Tibial nerve (tissue), 4 donors: ENCODE measurements at places on chromosomes 3 and 15. TPM values are rescaled to one million over a fixed set of nuclear protein-coding genes. Genes with fewer than 3 reads are reported as not detected.

- H3K4me3 ChIP-seq = no peak overlapping the region
- H3K36me3 ChIP-seq = no peaks in the 10 kb centered on the region
- DNase-seq = peak; percentile 48
- no peak overlapping the region for H3K27ac ChIP-seq
- H3K4me1 ChIP-seq = peaks cover 3% of the 10 kb centered on the region
Measured at GRCh38 chr15:55897560-55898336, 95.7 kb downstream of the NEDD4 start.

- DNase-seq = no peak
- H3K27ac ChIP-seq = no peak overlapping the region
- H3K27me3 ChIP-seq = no peaks in the 10 kb centered on the region
- no peaks in the 10 kb centered on the region for H3K36me3 ChIP-seq
- no peak overlapping the region for H3K4me3 ChIP-seq
Measured at GRCh38 chr15:94383706-94384105, 152.3 kb downstream of the MCTP2 start.

- H3K27me3 ChIP-seq = no peaks in the 10 kb centered on the region
- H3K36me3 ChIP-seq = no peaks in the 10 kb centered on the region
- H3K27ac ChIP-seq = no peak overlapping the region
- H3K4me3 ChIP-seq = no peak overlapping the region
Measured at GRCh38 chr3:177468816-177469215, 271.5 kb upstream of the TBL1XR1 start.

- DNase-seq = no peak
- no peak overlapping the region for H3K4me3 ChIP-seq
- no peaks in the 10 kb centered on the region for H3K27me3 ChIP-seq
- H3K27ac ChIP-seq = no peak overlapping the region
- H3K4me1 ChIP-seq = no peaks in the 10 kb centered on the region
- no peaks in the 10 kb centered on the region for H3K36me3 ChIP-seq
Measured at GRCh38 chr15:40146037-40146436, 14.8 kb upstream of the BUB1B start.

DNA sequence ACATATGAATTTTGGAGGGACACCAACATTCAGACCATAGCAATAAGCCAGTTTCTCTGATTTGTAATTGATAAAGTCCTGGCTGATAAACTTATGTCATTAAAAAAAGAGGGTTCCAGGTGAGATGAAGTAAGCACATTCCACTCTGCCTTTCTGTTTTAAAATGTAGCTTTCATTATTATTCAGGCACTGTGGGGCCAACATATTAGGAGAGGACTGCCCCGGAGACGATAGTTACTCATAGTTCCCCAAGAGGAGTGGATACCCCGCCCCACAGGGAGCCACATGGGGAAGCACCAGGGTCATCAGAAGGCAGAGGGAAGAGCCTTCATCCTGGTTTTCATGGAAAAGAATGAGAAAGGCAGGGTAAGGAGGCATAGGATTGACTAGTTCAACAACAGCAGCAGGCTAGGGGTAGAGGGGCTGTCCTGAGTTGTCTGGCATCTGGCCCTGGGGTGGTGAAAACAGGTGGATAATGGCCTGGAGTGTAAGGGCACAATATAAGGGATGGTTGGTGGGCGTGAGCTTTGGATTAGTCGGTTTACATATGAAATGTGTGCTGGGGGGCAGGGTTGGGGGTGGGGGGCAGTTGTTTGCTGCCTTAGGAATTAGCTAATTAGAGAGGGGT is 78.7 kb upstream of the PROK2 start:
- H3K4me1 ChIP-seq = no peaks in the 10 kb centered on the region
- no peaks in the 10 kb centered on the region for H3K36me3 ChIP-seq
- no peak overlapping the region for H3K27ac ChIP-seq

GRCh38 chr15:90259524-90259923 is 5.9 kb upstream of the NGRN start:
- H3K27ac ChIP-seq = no peak overlapping the region
- H3K36me3 ChIP-seq = no peaks in the 10 kb centered on the region
- H3K4me1 ChIP-seq = peaks cover 4% of the 10 kb centered on the region
- H3K4me3 ChIP-seq = no peak overlapping the region
- no peaks in the 10 kb centered on the region for H3K27me3 ChIP-seq

DNA sequence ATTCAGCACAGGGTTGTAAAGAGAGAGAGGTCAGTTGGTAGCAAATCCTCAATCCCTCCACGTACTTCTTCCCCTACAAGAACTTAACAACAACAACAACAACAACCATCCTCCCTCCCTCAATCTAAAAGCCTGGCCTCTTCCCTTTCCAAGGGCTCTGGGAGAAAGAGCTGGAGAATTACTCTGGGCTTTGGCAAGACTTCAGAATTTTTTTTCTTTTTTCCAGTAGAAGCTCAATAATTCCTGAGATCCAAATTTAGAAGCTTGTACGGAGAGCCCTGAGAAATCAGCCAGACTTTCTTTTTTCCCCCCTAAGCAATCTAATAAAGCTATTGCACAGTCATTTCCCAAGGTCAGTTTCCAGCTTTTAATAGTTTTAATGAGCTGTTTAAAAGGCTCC is 95.8 kb upstream of the CACNA2D3 start:
- no peak overlapping the region for H3K4me3 ChIP-seq
- no peaks in the 10 kb centered on the region for H3K36me3 ChIP-seq
- no peak overlapping the region for H3K27ac ChIP-seq
- no peaks in the 10 kb centered on the region for H3K4me1 ChIP-seq

GRCh38 chr3:175479175-175479574 is 620.0 kb downstream of the NAALADL2 start:
- H3K36me3 ChIP-seq = no peaks in the 10 kb centered on the region
- no peaks in the 10 kb centered on the region for H3K27me3 ChIP-seq
- H3K4me3 ChIP-seq = no peak overlapping the region

DNA sequence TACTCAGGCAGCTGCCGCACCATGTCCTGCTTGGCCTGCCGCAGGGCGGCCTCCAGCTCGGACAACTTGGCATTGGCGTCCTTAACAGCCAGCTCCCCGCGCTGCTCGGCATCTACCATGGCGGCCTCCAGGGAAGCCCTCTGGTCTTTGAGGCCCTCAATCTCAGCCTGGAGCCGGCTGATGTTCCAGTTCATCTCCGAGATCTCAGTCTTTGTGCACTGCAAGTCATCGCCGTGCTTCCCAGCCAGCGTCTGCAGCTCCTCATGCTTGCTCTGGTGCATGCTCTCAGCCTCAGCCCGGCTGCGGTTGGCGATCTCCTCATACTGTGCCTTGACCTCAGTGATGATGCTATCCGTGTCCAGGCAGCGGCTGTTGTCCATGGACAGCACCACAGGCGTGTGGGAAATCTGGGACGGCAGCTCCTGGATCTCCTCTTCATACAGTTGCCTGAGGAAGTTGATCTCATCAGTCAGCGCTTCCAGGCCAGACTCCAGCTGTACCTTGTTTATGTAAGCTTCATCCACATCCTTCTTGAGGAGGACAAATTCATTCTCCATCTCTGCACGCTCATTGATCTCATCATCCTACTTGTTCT is 15.5 kb upstream of the PSTPIP1 start:
- no peak overlapping the region for H3K4me3 ChIP-seq
- H3K4me1 ChIP-seq = peaks cover 10% of the 10 kb centered on the region
- no peaks in the 10 kb centered on the region for H3K36me3 ChIP-seq
- no peak for DNase-seq
- no peaks in the 10 kb centered on the region for H3K27me3 ChIP-seq

- H3K4me3 ChIP-seq = no peak overlapping the region
- H3K36me3 ChIP-seq = no peaks in the 10 kb centered on the region
- no peak for DNase-seq
- peak overlapping the region; percentile 90 for H3K27ac ChIP-seq
Measured at GRCh38 chr15:75181780-75182179, 19.9 kb upstream of the C15orf39 start.

- DNase-seq = no peak
- H3K4me1 ChIP-seq = no peaks in the 10 kb centered on the region
- H3K36me3 ChIP-seq = no peaks in the 10 kb centered on the region
Measured at GRCh38 chr15:64837502-64837901, 4.2 kb upstream of the PLEKHO2 start.

- H3K27ac ChIP-seq = no peak overlapping the region
- H3K27me3 ChIP-seq = no peaks in the 10 kb centered on the region
- H3K4me3 ChIP-seq = no peak overlapping the region
- H3K4me1 ChIP-seq = no peaks in the 10 kb centered on the region
- no peaks in the 10 kb centered on the region for H3K36me3 ChIP-seq
Measured at GRCh38 chr15:53251996-53252395, 461.9 kb upstream of the ONECUT1 start.

- H3K4me3 ChIP-seq = no peak overlapping the region
- no peaks in the 10 kb centered on the region for H3K36me3 ChIP-seq
- no peaks in the 10 kb centered on the region for H3K27me3 ChIP-seq
- no peaks in the 10 kb centered on the region for H3K4me1 ChIP-seq
- DNase-seq = peak; percentile 18
- no peak overlapping the region for H3K27ac ChIP-seq
Measured at GRCh38 chr3:158845765-158846350, 44.0 kb downstream of the MFSD1 start.

- peak overlapping the region; percentile 40 for H3K27ac ChIP-seq
- no peaks in the 10 kb centered on the region for H3K4me1 ChIP-seq
- no peaks in the 10 kb centered on the region for H3K36me3 ChIP-seq
Measured at GRCh38 chr3:66582721-66583423, 82.0 kb upstream of the LRIG1 start.

DNA sequence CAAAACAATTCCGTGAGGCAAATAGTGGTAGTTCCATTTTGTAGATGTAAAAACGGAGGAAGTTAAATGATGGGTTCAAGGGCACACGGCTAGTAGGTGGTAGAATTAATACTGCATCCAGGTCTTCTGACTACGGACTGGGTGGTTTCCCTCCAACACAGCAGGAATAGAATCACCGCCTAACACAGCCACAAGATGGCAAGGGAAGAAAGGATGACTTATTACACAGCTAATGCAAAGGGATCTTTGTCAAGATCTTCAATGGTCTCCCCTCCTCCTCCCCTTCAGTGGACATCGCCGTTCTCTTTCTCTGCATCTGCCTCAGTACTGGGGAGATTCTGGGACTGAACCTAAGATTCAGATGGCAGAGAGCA is 524 bp upstream of the TOPBP1 start:
- peak overlapping the region; percentile 73 for H3K4me3 ChIP-seq
- no peaks in the 10 kb centered on the region for H3K4me1 ChIP-seq
- no peaks in the 10 kb centered on the region for H3K27me3 ChIP-seq
- peak overlapping the region; percentile 71 for H3K27ac ChIP-seq

DNA sequence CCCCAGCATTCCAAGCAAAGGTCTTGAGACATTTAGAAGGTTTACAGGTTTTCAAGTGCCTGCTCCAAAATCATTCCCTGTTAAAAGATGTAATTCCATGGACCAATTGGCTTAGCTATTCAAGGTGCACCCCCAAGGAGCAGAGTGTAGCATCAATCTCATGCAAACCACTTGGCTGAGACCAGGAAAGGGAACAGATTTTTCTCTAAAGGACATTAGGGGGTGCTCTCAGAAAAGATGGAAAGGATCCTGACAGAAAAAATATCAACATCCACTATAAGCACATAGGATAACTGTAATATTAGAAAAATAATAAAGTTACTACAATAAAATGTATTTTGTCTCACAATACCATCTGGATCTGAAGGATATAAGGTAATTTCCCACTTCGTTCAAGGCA is 328.0 kb upstream of the CDIN1 start:
- H3K36me3 ChIP-seq = no peaks in the 10 kb centered on the region
- DNase-seq = no peak
- H3K27me3 ChIP-seq = no peaks in the 10 kb centered on the region
- no peaks in the 10 kb centered on the region for H3K4me1 ChIP-seq
- H3K4me3 ChIP-seq = no peak overlapping the region

DNA sequence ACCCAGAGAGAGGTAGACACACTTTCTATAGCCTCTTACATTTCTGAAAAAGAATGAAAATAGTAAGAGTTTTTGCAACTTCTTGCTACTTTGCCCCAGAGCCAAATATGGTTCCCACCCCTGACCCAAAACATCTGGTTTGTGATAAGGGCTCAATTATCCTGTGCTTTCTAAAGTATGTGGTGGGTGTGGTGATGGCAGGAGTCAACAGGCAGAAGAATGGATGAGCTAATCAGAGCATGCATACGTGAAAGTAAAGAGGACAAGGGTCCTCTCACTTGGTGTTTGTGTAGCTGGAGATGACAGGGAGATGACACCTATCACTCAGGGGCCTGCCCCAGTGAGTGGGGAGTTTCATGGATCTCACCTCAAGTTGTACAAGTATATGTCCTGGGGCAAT is 19.1 kb downstream of the KBTBD8 start:
- no peaks in the 10 kb centered on the region for H3K27me3 ChIP-seq
- no peak overlapping the region for H3K4me3 ChIP-seq
- H3K4me1 ChIP-seq = no peaks in the 10 kb centered on the region
- H3K27ac ChIP-seq = no peak overlapping the region
- H3K36me3 ChIP-seq = no peaks in the 10 kb centered on the region

GRCh38 chr15:96186105-96186504 is 144.4 kb upstream of the NR2F2 start:
- no peak for DNase-seq
- no peaks in the 10 kb centered on the region for H3K27me3 ChIP-seq
- H3K4me1 ChIP-seq = no peaks in the 10 kb centered on the region
- no peaks in the 10 kb centered on the region for H3K36me3 ChIP-seq
- no peak overlapping the region for H3K27ac ChIP-seq

DNA sequence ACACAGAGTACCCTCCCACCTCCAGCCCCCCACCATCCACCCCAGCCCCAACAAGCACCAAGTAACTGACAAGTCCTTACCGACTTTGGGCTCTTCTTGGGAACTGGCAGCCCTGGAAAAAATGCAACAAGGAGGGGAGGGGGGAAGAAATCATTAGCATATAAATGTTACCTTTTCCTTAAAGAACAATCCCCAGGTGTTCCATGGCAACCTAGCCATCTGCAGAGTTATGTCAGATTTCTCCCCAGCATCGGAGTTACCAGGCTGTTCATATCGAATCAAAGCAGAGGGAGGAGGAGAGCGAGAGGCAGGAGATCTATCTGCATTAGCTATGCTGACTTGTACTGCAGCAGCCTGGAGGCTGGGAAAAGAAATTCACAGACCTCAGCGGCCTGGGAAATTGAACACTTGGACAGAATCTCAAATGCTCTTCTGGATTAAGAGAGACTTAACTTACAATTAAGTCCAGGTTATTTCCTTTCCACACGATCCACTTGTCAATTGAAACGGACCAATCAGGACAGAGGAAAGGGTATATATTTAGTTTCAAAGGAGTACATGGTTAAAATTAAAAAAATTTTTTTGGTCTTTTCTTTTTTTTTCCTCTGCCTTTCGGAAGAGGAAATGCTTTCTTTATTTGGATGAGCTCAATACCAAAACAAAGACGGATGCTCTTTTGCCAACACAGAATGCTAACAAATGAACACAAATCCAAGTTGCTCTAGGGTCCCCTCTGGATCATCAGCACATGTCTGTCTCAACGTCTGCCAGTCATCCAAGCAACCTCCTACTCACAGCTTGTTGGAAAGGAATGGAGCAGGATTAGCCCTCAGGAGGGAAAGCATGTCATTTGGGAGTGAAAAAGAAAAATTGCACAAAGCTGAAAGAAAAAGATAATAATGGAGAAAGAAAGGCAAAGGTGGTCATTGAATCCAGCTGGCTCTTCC is 637.1 kb downstream of the MAGI1 start:
- no peak for DNase-seq
- no peaks in the 10 kb centered on the region for H3K4me1 ChIP-seq
- no peaks in the 10 kb centered on the region for H3K36me3 ChIP-seq
- H3K27me3 ChIP-seq = no peaks in the 10 kb centered on the region
- H3K4me3 ChIP-seq = no peak overlapping the region

TNNC1 gene
- 624 TPM for total RNA-seq

B3GNT5 gene
- 7.1 TPM for total RNA-seq

SLC6A1 gene
- 3.9 TPM for total RNA-seq

PLA2G4F gene
- not detected for total RNA-seq

SLC35G2 gene
- 4.2 TPM for total RNA-seq

ANKRD34C gene
- total RNA-seq = not detected

ZNF774 gene
- total RNA-seq = 2.9 TPM

TAGLN3 gene
- 3.1 TPM for total RNA-seq

ANKDD1A gene
- 39.3 TPM for total RNA-seq

IGDCC3 gene
- total RNA-seq = not detected

ROBO2 gene
- 0.44 TPM for total RNA-seq

CCDC39 gene
- total RNA-seq = 0.42 TPM

FEZF2 gene
- total RNA-seq = not detected

LEKR1 gene
- 2.3 TPM for total RNA-seq

CACNA1D gene
- total RNA-seq = 10.5 TPM

TTLL13 gene
- total RNA-seq = not detected

SLC9C1 gene
- total RNA-seq = not detected
